Fibroblast of the aortic adventitia (primary cell): ENCODE measurements at places on chromosomes 6 and 20. TPM values are rescaled to one million over a fixed set of nuclear protein-coding genes. Genes with fewer than 3 reads are reported as not detected.

DNA sequence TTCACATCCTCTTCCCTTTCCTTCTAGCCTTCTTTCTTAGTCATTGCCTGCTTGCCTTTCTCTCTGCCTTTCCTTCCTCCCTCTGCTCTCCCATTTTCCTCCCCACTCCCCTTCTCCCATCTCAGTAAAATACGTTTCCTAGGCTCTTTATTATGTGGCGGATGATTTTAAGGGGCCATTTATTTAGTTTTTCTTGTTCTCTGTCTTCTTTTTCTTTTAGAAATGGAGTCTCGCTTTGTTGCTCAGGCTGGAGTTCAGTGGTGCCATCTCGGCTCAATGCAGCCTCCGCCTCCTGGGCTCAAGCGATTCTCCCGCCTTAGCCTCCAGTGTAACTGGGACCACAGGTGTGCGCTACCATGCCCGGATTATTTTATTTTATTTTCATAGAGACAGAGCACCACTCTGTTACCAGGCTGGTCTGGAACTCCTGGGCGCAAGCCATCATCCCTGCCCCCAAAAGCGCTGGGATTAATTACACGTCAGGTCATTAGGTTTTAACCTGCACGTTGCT is 1.5 kb downstream of the MTHFD1L start:
- no peak for DNase-seq

DNA sequence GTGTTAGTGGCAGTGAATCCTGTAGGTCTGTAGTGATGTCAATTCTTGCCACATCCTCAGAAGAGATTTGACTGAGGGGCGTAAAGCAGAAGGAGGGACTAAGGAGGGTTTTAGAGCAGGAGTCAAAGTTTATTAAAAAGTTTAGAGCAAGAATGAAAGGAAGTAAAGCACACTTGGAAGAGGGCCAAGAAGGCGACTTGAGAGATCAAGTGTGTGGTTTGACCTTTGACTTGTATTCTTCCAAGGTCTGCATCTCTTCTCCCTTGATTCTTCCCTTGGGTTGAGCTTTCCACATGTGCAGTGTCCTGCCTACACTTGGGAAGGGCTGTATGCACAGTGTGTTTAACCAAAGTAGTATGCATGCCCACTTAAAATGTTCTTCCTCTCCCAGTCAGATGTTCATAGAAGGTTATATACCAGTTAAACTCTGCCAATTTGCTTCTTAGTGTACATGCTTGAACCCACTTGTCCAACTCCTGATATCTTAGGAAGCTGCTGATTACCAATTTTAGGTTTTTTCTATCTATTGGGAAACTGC is 627.6 kb downstream of the MMUT start:
- DNase-seq, result peak; percentile 47

The CAP2 gene
- total RNA-seq, result 6.5 and 8.7 TPM in 2 replicates

DNA sequence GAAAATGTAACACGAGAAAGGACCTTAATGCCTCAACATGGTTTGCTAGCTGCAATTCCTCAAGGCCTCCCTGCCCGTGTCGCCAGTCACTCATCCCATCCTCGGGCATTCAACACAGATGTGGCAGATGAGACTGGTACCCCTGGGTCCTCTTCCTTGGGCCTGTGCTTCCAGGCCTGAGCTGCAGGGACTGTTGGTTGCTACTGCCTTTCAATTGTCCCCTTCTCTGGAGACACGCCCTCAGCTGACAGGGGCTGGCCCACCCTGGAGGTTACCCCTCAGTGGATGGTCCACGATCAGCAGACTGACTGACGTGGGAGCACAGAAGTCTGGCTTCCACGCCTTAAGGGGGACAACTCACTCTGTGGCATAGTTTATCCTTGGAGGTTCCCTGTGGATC is 495.1 kb upstream of the CHD6 start:
- DNase-seq, result no peak
